Mammary epithelial cell (primary cell): ENCODE measurements at places on chromosomes 4 and X.

- DNase-seq, result no peak
Observed at GRCh38 chrX:64204252-64204651, 1.3 kb downstream of the AMER1 start.

- DNase-seq, result peak; percentile 84
Observed at GRCh38 chr4:112296949-112297880, at the start of gene ALPK1. ALPK1 (plus strand) TSS chr4:112297369.

DNA sequence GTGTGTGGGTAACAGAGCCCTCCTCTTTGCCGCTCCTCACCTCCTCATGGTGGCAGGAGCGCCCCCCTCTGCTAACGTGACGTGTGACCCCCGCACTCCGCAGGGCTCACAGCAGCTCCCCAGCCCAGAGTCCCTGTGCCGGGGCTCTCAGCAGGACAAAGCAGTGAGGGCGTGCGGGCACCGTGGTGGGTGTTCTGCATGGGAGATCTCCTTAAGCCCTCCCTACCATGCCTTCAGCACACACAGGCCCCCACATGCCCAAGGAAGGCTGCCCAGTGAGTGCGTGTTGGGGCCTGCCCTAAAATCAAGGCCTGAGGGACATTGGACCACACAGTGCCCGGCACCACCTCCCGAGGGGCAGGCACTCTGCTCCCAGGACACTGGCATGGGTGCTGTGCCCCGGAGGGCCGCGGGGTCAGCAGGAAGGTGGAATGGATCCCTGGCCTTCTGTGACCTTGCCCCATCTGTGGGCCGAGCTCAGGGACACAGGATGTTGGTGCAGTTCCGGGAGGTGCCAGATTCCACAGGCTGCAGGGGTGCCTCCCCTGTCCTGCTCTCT lies 10.1 kb downstream of the PSAPL1 start:
- DNase-seq, result peak; percentile 9

DNA sequence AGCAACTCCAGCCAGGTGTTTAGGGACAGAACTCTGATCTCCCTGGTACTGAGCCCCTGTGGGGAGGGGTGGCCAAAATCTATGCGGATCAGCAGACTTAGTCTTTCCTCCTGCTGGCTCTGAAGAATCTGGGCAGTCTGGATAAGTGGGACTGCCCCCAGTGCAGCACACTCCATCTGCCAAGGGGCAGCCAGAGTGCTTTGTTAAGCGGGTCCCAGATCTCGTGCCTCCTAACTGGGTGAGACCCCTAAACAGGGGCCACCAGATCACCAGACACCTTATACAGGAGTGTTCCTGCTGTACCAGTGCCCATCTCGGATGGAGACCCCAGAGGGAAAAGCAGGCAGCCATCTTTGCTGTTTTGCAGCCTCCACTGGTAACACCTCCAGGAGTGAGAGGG lies 81.5 kb upstream of the IL13RA2 start:
- no peak for DNase-seq

- DNase-seq, result no peak
Observed at GRCh38 chrX:140480765-140481164, 24.1 kb downstream of the SOX3 start.

- no peak for DNase-seq
Observed at GRCh38 chr4:43008793-43009192, 116.3 kb downstream of the GRXCR1 start.

DNA sequence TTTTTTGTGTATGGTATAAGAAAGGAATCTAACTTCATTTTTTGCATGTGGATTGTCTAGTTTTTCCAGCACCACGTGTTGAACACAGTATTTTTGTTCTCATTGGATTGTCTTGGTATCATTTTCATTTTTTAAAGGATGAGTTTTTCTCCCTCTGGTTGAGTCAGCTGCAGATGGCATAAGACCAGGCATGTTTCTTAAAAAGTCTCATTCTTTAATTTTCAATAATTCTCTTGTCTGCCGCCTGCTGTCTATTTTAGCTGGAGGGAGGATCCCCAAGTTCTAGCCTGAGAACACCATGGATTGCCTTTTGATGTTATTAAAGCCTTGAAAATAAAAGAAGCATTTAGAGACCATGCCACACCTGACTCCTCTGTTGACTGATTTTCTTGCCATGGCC lies 263.8 kb downstream of the ARHGAP24 start:
- DNase-seq, result peak; percentile 51

DNA sequence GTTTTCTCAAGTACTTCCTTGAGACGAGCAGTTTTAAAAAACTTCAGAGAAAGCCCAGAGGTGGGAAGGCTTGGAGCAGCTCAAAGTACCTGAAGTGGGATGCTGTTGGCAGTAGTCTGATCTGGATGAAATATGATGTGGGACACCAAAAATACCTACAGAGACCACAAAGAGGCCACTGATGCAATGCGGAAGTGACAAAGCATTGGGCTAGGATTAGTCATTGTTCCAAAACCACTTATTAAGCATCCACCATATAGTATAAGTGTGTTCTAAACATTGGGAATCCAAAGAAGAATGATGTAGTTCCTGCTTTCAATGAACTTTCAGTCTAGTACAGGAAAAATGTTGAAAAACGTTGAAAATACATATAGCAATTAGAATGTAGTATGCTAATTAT lies 386.1 kb upstream of the CNKSR2 start:
- peak; percentile 76 for DNase-seq

DNA sequence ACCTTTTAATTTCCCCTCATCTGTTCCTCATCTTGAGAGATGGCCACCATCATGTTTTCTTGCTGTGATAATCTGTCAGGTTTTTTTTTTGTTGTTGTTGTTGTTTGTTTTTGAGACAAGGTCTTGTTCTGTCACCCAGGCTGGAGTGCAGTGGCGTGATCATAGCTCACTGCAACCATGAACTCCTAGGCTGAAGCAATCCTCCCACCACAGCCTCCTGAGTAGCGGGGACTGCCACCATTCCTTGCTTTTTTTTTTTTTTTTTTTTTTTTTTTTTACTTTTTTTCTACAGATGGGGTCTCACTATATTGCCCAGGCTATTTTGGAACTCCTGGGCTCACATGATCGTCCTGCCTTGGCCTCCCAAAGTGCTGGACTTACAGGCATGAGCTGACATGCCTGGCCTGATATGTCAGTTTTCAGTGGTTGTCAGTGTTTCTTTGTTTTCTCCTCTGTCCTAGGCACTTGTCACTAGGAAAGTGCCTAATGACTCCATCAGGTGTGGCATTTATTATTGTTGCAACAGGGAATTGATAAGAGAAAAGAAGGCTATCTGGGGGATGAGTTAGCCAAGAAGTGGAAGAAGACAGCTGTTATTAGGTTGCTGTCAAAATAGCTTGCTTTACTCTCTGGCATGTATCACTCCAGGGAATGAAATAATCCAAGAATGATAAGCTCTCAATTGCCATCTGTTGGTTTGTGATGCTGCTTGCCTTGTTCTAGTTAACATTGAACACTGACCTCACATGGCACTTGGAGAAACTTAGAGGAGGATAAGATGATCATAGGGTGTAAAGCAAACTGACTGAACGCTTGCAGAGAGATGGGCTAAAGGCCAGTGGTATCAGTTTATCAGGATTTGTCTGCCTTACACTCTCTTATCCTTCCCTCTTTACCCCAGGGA lies 41.7 kb downstream of the TMEM164 start:
- no peak for DNase-seq

GRCh38 chr4:184462724-184463123 lies 11.6 kb downstream of the IRF2 start:
- DNase-seq, result no peak

DNA sequence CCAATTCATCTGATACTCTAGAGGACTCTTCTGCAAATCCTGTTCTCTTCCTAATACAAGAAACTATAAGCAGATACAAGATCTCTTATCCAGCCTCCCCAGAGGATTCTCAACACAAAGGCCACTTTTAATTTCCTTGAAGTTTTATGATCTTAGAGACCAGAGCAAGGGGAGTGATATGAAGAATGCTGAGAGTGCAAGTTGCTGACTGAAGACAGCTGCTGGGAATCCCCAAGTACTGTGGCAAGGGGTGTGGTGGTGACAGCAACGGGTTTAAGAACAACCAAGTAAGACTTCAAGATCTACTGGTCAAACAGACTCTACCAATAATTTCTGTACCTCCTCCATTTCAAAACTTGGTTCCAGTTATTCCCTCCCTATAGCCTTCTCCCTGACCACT lies 7.0 kb downstream of the AMMECR1 start:
- no peak for DNase-seq

- no peak for DNase-seq
Observed at GRCh38 chr4:23966725-23967124, 76.9 kb upstream of the PPARGC1A start.

DNA sequence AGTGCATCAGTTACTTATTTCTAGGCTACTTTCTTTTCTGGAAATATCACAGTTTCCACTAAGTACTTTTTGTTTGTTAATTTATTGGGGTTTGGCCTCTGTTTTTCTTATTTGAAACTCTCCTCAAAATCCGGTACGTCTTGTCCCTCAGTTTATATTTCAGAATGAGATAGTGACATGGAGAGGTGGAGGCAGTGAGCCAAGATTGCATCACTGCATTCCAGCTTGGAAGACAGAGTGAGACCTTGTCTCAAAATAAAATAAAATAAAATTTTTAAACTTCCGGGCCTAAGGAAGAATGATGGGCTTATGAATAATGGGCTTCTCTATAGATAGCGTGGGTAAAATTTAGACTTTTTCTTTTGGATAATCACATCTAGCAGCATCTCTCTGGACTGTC lies 567.8 kb downstream of the TRIML1 start:
- DNase-seq, result no peak

GRCh38 chr4:5526080-5526846 lies 182.1 kb downstream of the EVC2 start:
- DNase-seq, result no peak
